ENCODE measurements at places on chromosomes 11 and 22. TPM values are rescaled to one million over a fixed set of nuclear protein-coding genes. Genes with fewer than 3 reads are reported as not detected.

DNA sequence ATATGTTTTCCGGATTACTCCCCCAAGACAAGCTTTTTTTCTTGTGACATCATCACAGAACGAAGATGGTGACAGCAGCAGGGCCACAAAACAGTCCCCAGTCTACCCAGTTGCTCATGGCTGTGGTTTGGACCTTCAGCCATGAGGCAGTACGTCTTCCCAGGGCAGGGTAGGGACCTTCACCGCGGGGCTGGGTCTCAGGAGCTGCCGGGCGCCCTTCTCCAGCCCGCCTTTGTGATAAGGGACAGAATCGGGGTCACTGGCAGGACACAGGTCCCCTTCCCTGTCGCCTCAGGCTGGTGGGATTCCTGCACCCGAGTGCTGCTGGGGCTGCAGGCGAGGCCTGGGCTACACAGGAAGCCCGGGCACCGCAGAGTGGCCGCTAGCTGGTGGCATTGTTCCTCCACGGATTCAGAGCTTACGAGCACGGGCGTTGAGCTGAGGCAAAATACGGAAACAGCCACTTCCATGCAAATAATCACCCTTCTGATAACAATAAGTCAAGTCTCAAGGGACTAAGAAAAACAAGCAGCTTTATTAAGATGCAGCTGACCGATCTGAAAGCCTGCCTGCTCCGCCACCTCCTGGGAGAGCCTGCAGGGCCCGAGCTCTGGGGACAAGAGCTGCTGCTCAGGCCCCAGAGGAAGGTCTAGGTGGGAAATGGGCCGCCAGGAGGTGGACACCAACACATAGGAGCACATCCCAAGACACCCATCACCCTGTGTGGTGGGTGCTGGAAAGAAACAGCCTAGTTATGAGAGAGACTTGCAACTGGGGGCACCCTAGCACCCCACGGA lies 12.3 kb downstream of the TBX1 start:
- DNase-seq, result peak; percentile 51

GRCh38 chr11:76888989-76889388 lies 28.3 kb downstream of the ACER3 start:
- DNase-seq, result no peak

DNA sequence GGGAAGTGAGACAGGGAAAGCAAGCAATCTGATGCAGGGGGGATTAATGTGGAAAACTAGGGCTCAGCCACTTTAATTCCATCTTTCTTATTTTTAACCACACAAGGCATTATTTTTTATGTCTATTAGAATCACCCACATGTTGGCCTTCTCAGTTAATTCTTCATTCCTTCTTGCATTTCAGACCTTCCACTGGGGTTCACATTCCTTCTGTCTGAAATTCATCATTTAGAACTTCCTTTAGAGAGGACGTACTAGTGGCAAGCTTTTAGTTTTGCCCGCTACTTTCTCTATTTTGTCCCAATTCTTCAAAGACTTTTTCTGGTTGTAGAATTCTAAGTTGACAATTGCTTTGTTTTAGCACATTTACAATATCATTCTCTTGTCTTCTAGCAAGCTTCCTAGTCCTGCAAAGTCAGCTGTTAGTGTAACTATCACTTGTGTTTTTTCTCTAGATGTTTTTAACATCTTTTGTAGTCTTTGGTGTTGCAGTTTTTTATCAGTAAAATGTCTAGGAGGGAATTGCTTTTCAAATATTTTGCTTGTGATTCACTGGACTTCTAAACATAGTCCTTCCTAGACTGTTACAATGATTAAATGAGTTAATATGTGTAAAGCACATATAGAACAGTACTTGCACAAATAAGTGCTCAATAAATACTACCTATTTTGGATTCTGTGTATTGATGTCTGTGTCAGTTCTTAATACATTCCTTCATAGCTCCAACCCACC lies 5.5 kb upstream of the NNMT start:
- DNase-seq, result no peak

GRCh38 chr11:60985991-60986915 lies 14.8 kb downstream of the CD6 start:
- peak; percentile 76 for DNase-seq

DNA sequence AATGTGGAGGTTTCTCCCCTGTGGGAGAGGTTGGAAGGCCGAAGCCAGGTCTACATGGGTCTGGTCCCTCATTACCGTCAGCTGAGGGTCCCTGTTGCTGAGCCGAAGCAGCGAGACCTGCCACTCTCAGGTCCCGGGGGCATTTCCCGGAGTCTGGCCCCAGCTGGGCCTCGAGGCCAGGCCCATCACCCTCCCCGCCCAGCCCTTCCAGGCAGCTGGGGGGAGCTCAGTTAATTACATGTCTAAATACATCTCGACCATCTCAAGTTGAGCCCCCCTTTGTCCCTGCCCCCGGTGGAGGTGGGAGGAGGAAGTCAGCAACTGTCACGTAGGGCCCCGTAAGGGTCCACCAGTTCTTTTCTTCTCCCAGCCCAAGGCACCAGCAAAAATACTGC lies 3.6 kb downstream of the CDKN1C start:
- no peak for DNase-seq

- peak; percentile 70 for DNase-seq
Measured at GRCh38 chr11:79708319-79708932, 267.6 kb upstream of the TENM4 start.

DNA sequence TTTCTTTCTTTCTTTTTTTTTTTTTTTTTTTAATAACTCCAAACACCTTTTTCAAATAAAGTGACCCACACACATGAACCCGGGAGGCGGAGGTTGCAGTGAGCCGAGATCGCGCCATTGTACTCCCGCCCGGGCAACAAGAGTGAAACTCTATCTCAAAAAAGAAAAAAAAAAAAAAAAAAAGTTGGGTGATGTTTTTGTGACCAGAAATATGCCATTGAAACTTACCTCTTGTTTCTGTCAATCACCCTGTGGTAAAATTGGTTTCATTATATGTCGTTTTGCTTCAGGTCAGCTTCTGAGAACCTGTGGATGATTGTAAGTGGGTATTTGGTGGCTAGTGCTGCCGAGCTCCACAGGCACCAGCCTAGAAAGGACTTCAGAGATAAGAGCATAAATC lies 238.8 kb downstream of the TBC1D22A start:
- DNase-seq, result no peak

GRCh38 chr11:124728134-124728533 lies 11.6 kb upstream of the NRGN start:
- DNase-seq, result no peak

DNA sequence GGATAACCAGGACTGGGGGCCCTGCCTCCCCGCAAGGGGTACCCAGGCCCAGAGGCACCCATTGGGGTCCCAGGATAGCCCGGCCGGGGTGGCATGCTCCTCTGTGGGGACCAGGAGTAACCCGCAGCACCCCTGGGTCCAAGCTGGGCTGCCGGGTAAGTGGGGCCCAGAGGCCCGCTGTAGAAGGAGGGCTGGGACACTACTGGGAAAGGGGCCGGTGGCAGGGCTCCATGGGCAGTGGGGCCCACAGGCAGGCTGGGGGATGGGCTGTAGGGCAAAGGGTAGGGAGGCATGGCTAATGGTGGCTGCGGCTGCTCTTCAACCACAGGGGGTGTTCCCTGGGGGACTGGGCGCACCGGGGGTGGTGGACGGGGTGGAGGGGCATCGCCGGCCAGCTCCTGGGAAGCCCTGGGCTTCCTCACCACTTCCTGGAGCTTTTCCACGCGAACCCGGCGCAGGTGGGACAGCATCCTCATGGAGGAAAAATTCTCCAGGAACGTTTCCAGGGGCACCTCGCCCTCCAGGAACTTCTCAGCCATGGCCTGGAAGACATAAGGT lies 29.1 kb downstream of the VPS37C start:
- DNase-seq, result no peak

- peak; percentile 20 for DNase-seq
Measured at GRCh38 chr11:66987158-66987620, 12.1 kb downstream of the C11orf86 start.

GRCh38 chr11:4695442-4695841 lies 2.2 kb downstream of the OR51E2 start:
- no peak for DNase-seq

- DNase-seq, result peak; percentile 74
Measured at GRCh38 chr22:36238373-36239149, 766 bp downstream of the APOL2 start.

DNA sequence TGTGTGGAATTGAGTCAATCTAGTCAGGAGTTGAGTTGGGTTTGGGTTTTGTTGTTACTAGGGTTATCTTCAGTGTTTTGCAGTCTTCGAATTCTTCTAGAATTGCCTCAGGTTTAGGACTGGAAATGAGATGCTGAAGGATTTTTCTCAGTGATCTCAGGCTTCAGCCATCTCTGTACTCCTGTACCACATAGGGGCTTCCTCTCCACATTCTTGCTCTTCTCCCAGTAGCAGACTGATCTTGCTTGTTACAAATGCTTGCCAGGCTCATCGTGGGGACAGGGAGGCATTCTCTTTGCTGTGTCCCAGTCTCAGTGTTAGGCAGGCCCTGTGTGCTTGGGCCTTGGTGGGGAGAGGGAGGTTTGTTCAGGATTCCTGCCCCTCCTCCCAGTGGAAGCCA lies 96.1 kb downstream of the LRRC32 start:
- DNase-seq, result no peak

- DNase-seq, result peak; percentile 98
Measured at GRCh38 chr22:36409911-36410756, 22.4 kb upstream of the MYH9 start.

- DNase-seq, result no peak
Measured at GRCh38 chr11:86773513-86774252, 26.7 kb upstream of the PRSS23 start.

- DNase-seq, result peak; percentile 77
Measured at GRCh38 chr22:37801946-37802309, 5.8 kb upstream of the GCAT start.

The OR8G1 gene
- not detected for total RNA-seq

The INPPL1 gene
- 135 TPM for total RNA-seq

The TRIM48 gene
- total RNA-seq, result not detected

The CRYBA4 gene
- not detected for total RNA-seq

The DDIAS gene
- total RNA-seq, result 2.6 TPM

The SLC22A9 gene
- total RNA-seq, result not detected

The TIMM8B gene
- 15.5 TPM for total RNA-seq

The DDX25 gene
- total RNA-seq, result not detected

Measured in stomach (tissue), 19 donors.